ENCODE measurements at places on chromosomes 4 and X.

- DNase-seq, result no peak
Measured at GRCh38 chr4:10057023-10057395, 35.7 kb upstream of the SLC2A9 start.

DNA sequence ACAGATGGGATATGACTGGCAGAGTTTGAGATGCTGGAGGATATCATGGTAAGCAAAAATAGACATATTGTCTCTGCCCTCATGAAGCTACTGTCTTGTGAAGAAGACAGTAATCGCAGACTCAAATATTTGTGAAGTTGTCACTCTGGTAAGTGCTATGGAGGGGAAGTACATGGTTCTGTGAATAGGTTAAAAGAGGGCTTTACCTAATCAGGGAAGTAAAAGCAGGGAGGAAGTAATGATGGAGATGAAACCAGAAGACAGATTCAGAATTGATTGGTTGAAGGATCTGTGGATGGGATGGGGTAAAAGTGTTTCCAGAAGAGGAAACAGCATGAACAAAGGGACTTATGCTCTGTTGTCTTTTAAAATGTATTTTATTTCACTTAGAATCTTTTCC lies 19.3 kb upstream of the MAGED1 start:
- no peak for DNase-seq

- no peak for DNase-seq
Measured at GRCh38 chr4:16909281-16909680, 10.8 kb upstream of the LDB2 start.

DNA sequence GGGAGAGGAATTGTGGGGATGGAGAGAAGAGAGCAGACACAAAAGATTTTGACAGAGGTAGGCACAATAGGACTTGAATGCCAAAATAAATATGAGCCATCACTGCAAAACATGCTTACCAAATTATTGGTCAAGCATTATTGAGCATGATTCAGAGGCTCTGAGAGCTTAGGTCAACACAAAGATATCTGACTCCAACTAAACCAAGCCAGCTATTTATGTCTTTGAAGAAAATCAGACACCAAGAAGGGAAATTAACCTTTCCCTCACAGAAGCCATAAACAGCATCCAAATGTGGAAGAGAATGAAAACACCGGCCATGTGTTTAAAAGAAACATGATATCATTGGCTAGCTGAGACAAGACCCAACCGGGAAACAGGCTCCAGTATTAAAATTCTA lies 323.2 kb downstream of the RAB28 start:
- no peak for DNase-seq

GRCh38 chr4:35963383-35963782 lies 280.9 kb downstream of the ARAP2 start:
- DNase-seq, result no peak

- no peak for DNase-seq
Measured at GRCh38 chr4:157050561-157050960, 25.4 kb upstream of the GLRB start.

DNA sequence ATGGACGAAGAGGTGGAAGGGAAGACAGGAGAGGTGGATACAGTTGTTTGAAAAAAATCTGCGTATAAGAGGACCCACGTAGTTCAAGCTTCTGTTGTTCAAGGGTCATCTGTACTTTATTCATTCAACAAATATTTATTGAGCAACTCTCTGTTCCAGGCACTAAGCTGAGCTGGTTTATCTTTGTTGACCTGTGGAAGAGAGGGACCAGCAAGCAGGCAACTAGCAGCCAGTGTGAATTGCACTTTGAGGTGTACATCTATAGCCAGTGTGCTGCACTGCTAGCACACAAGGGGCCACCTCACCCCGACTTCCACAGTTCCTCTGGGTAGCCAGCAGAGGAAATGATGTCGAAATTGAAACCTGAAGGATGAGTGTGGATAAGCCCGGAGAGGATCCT lies 191.4 kb downstream of the SOWAHB start:
- DNase-seq, result no peak

DNA sequence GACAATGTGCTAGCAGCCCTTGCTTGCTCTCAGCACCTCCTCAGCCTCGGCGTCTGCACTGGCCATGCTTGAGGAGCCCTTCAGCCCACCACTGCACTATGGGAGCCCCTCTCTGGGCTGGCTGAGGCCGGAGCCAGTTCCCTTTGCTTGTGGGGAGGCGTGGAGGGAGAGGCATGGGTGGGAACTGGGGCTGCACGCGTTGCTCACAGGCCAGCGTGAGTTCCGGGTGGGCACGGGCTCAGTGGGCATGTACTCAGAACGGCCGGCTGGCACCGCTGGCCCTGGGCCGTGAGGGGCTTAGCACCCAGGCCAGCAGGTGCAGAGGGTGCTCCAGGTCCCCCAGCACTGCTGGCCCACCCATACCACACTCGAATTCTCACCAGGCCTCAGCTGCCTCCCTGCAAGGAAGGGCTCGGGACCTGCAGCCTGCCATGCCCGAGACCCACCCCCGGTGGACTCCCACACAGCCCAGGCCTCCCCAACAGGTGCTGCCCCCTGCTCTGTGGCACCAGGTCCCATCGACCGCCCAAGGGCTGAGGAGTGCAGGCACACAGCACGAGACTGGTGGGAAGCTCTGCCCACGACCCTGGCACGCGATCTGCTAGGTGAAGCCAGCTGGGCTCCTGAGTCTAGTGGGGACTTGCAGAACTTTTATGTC lies 100.3 kb downstream of the SLC39A8 start:
- no peak for DNase-seq

DNA sequence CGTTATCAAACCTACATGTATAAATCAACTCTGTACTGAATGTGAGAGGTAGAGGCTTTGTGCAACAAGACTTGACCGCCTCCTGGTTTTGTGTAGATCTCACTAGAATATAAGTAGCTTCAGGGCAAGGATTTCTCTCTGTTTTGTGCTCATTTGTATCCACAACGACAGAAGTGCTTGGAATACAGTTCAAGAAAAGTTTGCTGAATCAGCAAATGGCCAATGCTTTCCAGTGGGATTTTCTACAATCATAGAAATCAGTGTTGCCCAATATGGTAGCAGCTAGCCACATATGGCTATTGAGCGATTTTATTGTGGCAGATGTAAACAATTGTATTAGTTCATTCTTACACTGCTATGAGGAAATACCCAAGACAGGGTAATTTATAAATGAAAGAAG lies 127.4 kb downstream of the VCX3A start:
- DNase-seq, result no peak

GRCh38 chr4:158769175-158769921 lies 522 bp downstream of the FNIP2 start:
- DNase-seq, result no peak

DNA sequence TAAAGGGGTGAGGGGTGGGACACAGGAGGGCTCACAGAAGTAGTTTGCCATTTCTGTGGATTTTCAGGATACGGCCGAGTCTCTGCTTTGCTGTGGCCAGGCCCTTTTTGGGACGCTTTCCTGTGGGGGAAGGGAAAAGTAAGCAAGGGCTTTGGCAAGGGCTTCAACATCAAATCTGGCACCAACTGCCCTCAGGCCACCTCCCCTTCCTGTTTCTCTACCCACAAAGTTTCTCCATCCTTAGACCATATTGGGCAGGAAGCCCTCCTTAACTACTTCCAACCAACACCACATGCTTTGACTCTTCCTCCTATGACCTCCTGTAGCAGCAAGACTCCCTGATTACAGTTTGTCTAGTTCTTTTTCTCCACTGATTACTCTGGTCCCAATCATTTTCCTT lies 105.1 kb downstream of the PHF8 start:
- peak; percentile 35 for DNase-seq

GRCh38 chrX:21972721-21973120 lies 32.2 kb downstream of the SMS start:
- no peak for DNase-seq

GRCh38 chr4:107243141-107243781 lies 207.1 kb upstream of the DKK2 start:
- DNase-seq, result no peak

- DNase-seq, result no peak
Measured at GRCh38 chr4:107006218-107006617, 29.9 kb downstream of the DKK2 start.

GRCh38 chr4:81369886-81370285 lies 101.8 kb downstream of the RASGEF1B start:
- DNase-seq, result no peak

GRCh38 chr4:29972121-29972520 lies 748.0 kb upstream of the PCDH7 start:
- DNase-seq, result no peak

DNA sequence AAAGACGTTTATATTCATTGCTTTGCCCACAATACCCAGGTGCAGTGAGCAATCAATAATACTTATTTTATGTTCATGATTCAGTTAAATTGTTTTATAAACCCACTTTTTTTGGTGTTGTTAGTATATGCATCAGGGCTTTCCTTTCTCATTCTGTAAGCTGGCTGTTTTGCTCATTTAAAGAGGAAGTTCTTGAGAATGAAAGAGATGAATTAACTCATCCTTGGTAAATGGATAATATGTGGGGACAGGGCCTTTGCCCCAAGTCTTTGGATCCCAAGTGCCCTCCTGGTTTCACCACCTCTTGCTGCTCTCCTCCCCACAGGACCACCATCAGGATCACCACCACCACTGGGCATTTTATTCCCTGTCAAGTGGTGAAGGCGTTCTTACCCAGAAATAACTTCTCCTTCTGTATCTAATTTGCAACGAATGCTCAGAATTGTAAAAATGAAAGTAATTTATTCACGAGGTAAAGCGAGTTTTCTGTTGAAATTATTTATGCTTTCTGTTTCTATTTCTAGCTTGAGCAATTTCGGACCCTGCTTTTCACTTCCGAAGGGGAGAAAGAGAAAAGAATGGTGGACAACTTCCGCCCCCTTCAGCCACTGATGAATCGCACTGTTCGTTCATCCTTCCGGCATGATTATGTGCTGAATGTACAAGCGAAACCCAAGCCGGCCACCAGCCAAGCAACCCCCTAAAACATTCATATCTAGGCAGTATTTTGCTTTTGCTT lies 8.2 kb upstream of the ZRSR2 start:
- no peak for DNase-seq
